ENCODE measurements at places on chromosomes 7 and 10.

- DNase-seq: no peak
These were observed 186.5 kb upstream of the ADO start for GRCh38 chr10:62618054-62618453.

DNA sequence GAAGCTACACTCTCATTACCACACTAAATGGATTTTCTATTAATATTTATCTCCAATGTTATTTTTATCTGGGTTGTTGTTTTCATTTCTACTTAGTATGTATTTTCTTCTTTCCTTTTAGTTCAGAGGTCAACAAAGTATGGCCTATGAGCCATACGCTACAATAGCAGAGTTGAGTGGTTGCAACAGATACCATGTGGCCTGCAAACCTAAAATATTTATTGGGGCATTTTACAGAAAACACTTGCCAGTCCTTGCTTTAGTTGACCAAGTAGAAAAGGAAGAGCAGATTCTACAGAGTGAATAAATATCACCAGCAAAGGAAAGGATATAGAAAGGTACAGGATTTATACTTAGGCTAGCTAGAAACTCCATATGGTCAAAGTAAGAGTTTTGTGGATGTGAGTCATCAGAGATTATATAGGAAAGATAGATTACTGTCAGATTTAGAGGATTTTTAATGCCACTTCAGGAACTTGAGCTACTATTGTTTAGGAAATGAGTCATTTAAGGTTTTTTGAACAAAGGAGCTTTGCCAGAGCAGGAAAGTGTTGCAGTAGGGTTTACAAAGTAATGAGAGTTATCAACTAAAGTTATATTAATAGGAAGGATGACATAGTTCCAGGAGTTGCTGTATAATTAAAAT lies 323.3 kb upstream of the KAT6B start:
- peak; percentile 78 for DNase-seq

- DNase-seq: no peak
These were observed 1.2 kb upstream of the PGAM2 start for GRCh38 chr7:44066494-44067063.

- DNase-seq: no peak
These were observed 341.6 kb downstream of the PCLO start for GRCh38 chr7:82821037-82821436.

DNA sequence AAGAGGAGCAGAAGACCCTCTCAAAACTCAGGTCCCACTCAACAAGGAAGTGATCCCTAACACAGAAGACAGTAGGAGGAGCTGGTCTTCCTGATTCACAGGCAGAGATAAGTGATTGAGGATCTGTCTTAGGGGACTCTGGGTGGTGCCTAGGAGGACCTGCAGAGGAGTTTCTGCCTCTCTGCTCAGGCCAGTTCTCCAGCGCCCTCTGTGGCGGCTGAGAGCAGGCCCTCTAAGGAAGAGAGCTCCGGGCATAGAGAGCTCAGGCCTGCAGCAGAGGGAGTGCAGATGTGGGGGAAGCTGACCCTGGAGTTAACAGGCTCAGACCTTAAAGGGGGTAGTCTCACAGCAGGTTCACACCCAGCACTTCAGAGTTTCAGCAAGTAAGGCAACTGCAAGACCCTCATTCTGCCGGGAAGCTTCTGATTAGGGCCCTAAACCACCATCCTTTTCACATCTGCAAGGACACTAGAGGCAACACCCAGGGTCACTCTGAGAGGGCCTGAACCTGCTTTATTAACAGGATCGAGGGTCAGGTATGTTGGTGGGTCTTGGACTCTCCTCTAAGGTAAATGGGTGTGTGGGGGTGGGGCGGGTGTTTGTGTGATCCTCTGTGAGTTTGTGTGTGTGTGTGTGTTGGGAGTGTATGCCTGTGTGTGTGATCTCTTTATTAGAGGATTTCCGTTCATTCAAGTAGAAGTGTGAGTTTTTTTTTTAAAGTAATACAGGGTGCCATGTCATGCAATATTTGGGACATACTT lies 57.6 kb upstream of the TARP start:
- DNase-seq: no peak

DNA sequence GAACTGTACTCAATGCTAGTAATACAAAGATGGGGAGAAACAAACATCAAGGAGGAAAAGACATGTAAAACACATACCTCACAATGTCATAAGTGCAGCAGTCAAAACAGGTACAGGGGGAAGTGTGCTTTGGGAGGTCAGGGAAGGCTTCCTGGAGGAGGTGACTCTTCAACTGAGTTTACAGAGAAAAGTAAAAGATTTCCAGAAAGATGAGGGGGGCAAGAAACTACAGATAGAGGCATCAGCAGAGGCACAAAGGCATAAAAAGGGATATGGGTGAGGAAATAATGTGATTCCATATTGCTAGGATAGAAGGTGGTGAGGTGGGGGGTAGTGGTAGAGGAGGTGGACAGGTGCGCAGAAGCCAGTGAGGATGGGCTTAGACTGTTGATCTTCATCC lies 95.0 kb downstream of the LSM5 start:
- no peak for DNase-seq

- DNase-seq: no peak
These were observed 447.2 kb downstream of the INHBA start for GRCh38 chr7:41255716-41256115.

DNA sequence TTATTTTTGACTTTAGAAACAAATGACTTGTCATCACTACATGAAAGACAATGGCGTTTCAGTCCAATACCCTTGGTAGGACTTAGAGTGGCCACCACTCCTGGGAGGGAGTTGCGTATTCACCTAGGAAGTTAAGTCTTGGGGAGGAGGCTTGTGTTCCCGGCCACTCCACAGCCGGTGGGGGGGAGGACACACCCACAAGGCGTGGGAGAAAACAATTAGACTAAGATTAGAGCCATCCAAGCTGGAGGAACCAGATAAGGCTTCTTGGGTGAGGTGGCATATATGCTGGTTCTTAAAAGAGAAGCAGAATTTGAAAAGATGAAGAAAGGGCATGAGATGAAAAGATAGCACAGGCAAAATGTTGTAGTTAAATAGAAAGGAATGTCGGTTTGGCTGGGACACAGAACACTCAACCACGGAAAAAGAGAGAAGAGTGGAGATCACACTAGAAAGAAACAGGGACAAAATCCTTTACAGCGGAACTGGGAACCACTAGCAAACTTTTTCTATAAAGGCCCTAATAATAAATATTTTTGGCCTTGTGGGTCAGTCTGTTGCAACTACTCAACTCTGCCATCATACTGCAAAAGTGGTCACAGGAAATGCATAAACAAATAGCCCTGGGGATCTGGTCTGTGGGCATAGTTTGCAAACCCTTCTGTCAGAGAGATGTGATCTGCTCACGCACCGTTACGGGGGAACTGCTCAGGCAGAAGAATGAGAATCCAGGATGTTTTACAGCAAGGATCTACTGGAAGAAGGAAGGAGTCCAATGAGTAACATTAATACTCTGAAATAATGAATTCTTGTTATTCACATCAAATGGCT lies 651.8 kb downstream of the PARD3 start:
- DNase-seq: no peak

DNA sequence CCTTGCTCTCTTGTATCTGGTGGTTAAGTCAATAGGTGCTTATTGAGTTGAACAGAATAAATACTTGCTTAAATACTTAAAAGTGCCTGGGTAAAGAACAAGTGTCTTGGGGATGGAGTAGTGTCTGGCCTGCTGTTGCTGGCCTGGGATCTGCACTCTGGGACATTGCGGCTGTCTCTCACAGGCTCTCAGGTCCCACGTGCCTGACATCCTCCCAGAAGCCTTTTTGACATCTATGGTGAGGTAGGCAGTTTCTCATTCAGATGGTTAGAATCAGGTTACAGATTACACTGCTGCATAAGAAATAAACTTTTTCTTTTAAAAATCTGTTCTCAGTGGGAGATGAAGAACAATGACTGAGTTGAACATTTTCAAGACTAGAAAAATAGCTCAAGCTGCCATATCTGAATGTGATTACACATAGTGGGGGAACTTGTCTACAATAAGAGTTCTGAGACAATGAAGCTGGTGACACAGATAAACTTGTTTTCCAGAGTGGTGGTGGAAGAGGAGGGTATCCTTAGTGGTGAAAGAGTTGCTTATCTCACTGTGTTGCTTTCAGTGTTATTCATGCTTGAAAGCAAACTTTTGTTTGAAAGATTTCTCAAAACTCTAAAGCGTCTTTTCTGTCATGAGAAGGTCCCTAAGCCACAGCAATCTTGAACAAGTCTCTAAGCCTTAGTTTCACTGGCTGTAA lies 9.7 kb downstream of the SORCS3 start:
- no peak for DNase-seq

GRCh38 chr10:128781637-128782036 lies 655.4 kb upstream of the MKI67 start:
- DNase-seq: no peak

- DNase-seq: peak; percentile 81
These were observed 355.6 kb downstream of the RNLS start for GRCh38 chr10:88227342-88228018.

GRCh38 chr7:17062151-17063044 lies 180.6 kb upstream of the AGR3 start:
- DNase-seq: no peak

DNA sequence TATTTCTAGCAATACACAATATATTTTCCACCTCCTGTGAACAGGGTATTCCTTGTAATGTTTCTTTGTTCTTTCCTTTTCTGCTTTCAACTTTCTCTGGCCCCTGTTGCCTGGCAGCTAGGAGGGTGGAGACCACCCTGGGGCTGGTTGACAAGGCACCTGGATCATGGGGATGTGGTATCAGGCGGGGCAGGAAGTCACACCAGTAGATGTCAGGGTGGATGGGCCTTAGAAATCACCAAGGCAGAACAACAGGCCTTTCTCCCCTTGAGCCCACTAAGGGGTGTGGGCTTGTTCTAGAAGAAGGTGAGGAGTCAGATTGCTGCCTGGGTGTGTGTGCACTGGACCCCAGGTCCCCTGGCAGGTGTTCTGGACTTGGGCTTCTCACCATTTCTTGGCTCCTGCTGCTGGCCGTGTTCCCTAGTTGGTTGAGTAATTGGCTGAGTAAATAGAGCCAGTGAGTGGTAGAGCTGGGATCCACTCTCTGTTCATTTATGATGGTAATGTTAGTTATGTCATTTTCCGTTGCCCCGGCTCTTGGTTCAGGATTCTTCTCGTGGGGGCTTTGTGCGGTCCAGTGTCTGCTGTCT lies 24.9 kb downstream of the ZNF783 start:
- peak; percentile 24 for DNase-seq

GRCh38 chr10:51076299-51076841 lies 2.1 kb downstream of the PRKG1 start:
- no peak for DNase-seq

GRCh38 chr10:11180228-11180627 lies 162.6 kb downstream of the CELF2 start:
- DNase-seq: no peak

DNA sequence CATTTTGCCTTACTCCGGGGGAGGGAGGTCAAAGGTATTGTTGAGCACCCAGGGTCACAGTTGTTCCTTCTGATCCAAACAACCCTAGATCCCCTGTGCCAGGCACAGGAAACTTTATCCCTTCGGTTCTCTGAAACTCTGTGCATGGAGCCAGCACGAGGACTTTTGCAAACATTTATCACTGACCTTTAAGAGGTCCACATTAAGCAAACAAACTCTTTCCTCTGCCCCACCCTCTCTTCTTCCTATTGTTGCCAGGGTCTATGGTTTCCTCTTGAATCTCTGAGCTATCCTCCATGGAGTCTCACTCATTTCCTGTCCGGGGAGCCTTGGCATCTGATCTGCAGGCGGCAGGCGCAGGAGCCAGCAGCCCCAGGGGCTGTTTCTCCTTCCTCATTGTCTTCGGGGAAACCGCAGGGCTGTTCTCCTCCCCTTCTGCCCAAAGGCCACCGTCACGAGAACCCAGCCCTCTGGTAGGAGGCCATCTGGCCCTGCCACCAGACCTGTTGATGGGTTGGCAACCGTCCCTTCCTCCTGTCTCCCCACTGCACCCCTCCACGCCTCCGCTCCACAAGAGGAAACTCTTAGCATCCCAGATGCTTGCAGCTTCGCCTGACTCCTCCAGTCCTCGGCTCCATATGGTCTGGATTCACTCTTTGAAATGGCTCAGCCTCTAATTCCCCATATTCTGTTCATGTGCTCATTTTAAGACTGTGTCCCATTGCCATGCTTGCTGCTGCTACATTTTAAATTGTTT lies 327.3 kb upstream of the NRP1 start:
- DNase-seq: peak; percentile 36

DNA sequence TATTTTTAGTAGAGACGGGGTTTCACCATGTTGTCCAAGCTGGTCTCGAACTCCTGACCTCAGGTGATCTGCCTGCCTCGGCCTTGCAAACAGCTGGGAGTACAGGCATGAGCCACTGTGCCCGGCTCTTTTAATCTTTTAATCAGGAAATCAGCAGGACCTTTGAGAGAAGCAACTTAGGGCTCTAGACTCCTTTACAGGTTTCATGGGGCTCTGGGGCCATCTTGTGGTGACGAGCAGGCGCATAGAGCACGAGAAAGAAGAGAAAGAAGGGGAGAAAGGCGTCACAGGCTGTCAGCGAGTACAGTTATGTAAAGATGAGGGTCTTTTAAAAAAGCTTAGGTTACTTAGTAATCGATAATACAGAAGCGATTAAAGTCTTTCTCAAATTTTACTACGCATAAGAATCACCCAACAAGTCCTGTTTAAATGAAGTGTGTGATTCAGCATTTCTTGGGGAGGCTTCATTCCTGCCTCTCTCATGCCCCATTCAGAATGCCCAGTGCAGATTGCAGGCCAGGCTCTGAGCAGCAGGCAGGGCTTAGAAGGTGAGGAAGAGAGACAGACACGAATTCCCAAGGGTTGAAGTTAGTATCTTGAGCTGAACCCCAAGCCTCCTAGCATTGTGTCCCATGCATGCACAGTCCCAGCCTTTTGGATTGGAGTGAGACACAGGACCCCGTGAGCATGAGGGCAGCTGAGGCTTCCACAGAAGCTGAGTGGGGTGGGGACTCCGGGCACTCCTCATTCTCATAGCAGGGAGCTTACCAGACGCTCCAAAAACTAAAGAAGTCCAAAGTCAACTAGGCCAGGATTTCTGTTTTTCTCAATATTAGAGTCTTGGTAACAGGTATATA lies 23.6 kb upstream of the PFKP start:
- peak; percentile 80 for DNase-seq

- DNase-seq: no peak
These were observed 748.7 kb upstream of the GALNT17 start for GRCh38 chr7:70383066-70383782.

- DNase-seq: no peak
These were observed 79.3 kb upstream of the ADCY1 start for GRCh38 chr7:45494885-45495284.

DNA sequence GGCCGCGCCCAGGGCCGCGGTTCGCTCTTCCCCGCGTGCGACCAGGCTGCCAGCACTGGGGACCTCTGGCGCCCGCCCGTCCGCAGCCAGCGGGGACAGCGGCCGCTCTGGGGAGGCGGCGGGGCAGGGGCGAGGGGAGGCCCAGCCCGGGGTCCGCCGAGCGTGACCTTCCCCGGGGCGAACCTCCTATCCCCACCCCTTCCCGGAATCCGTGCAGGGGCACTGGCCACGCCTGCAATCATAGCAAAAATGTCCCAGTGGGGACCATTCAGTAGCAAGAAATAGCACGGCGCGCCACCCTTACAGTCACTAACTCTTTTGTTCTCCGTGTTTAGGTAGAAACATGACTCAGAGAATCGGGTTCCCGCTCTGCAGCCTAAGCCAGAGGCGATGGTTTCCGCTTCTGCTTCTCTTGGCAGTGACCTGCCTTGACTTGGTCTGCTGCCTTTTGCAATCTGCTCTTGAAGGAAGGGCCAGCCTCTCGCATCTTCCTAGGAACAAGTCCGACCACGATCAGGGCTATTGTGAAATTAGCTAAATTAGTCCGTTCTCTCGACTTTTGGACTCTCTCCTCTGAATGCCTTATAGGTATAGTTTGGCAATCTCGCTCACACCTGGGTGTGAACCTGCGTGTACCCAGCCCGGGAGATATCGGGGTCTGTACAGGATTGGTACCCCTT lies 79.3 kb upstream of the ACBD5 start:
- peak; percentile 58 for DNase-seq

- DNase-seq: peak; percentile 97
These were observed 50.2 kb downstream of the TFAM start for GRCh38 chr10:58435297-58435985.
